ENCODE measurements at places on chromosomes 1 and 21.

DNA sequence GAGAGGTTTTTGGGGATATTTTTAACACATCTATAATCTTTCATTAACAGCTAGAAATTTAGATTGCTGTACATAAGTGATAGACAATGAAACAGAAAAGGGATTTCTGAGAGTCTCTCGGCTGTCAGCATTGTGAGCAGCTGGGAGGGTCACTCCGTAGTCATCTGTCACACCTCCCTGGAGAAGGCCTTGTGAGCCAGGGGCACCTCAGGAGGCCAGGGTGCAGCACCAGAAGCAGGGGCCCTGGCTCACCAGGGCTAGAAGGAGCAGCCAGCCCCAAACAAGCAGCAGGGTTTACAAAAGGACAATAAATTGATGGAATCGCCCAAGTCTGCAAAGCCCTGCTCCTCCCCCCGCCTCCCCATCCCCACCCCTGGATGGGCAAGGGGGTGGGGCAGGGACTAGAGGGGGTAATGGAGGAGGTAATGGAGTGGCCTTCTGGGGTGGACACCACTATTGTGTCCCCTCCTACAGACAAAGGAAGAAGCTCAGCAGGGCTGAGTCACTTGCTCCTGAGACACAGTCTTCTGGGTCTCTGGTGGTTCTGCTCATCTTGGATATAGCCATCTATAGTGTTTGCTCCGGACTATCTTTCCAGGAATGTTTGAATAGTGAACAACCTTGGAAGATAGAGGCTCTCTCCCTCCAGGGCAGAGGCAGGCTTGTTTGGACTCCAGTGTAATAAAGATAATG, 263.4 kb downstream of the NPHP4 start:
- DNase-seq, result no peak

- DNase-seq, result peak; percentile 45
These were observed 159.8 kb upstream of the SGIP1 start for GRCh38 chr1:66374148-66374547.

- DNase-seq, result no peak
These were observed 7.8 kb downstream of the CASZ1 start for GRCh38 chr1:10788592-10789006.

DNA sequence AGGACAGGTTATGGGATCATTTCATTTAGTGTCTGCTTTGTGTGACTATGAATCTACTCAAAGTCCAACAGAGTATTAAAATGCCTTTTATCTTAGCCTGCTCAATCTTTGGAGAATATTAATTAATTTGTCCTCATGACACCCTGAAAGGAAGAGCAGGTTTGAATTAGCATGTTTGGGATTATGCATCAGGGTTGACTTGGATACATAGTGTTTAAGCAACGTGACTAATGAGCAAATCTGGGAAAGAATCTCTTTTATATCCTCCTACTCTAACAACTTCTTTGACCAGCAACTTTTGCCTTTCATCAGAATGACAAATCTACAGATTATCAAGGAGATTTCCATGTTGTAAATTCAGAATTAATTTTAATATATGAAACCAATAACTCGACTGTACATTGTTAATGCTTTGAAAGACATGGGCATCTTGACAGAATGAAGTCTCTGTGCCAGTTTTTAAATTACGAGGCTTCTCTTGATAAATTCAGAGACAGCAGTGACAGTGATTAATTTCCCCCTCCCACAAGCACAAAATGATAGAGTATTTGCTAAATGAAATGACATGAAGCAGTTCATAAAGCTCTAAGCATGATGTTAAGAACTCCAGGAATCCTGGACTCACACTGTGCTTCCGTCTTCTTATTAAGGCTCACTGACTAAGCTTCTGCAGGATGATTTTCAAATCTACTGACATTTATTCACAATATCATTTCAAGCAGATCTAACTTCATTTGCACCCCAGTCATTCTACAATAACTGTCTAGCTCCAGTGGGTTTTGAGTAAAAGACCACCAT, 156.5 kb downstream of the PCNX2 start:
- no peak for DNase-seq

DNA sequence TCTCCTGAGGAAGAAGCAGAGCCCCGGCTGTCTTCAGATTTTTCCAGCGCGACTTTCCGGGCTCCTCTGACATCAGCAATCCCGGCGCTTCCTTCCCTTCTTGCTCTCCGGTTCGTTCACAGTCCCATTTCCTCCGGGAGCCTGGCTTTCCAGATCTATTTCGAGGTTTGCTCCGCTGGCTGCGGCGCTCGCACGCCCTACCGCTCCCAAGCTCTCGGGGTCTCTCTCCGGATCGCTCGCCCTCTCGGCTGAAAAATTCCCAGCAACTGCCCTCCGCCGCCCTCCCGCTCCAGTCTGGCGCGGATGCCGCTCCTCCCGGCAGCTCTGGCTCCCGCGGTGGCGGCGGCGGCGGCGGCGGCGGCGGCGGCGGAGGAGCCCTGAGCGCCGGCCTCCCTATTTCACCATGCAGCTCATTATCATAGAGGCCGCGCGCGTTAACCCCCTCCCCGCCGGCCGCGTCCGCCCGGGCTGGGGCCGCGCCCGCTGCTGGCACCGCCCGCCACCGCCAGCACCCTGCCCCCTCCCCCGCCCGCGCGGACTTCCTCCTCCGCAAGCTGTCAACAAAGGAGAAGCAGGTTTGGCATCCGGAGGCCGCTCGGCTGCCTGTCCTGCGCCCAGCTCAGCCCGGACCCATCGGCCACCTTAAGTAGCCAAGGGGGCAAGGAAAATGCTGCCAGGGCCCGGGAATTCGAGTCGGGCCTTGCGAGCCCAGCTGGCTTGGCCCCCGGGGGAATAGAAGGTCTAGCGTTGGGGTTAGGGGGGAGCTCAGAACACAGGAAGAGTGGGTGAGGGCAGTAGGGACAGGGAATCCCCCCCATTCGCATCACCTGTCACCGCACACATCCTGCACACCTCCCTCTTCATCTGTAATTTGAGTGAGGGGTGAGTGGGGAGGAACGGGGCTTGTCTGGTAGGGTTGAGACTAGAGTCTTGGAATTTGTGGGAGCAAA, at the start of gene PLXNA2:
PLXNA2 (minus strand) TSS at position 418 of the 950 bp plus-strand sequence. CDS start 26,462 bp downstream, outside the sequence.
- DNase-seq, result peak; percentile 71

Measured in CD4-positive, alpha-beta T cell treated with Interleukin-10 for 1 hour (primary cell).